GM12891 (cell line): ENCODE measurements at places on chromosomes 13 and 19.

DNA sequence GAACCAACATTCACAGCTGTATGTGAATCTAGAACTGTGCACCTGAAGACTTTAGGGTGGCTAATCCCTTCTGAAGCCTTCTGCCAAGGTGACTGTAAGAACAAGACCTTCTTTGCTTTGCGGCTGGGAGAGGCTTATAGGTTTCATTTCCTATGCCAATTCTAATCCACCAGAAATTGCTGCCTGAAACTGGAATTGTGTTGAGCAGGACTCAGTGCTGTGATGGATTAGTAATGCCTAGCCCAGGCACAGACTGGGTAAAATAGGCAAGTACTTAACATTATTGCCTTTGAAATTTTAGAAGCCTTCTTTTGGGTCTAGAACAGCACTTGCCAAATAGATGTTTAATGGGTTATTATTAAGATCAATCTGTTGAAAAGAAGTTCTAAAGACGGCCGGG lies 11.5 kb downstream of the SLC25A23 start:
- no peak for DNase-seq

DNA sequence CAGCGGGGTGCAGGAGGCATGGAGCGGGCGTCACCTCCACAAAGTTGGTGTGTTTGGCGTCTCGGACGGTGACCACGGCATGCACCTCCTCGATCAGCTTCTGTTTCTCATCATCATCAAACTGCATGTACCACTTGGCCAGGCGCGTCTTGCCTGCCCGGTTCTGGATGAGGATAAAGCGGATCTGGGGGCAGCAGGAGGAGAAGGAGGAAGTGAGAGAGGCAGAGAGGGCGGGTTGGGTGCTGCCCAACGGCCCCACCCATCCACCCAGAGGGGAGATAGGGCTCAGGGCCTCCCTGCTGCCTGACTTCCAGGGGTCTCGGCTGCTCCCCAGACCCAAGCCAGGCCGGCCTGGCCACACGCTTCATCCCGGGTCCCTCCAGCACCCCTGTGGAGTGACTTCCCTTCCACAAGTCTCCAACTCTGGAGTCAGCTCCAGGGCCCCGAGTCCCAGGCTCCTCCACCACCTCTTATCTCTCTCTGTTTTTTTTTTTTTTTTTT lies 4.6 kb downstream of the AP2S1 start:
- no peak for DNase-seq

- DNase-seq = no peak
Observed at GRCh38 chr19:5667751-5668271, 12.5 kb downstream of the MICOS13 start.

DNA sequence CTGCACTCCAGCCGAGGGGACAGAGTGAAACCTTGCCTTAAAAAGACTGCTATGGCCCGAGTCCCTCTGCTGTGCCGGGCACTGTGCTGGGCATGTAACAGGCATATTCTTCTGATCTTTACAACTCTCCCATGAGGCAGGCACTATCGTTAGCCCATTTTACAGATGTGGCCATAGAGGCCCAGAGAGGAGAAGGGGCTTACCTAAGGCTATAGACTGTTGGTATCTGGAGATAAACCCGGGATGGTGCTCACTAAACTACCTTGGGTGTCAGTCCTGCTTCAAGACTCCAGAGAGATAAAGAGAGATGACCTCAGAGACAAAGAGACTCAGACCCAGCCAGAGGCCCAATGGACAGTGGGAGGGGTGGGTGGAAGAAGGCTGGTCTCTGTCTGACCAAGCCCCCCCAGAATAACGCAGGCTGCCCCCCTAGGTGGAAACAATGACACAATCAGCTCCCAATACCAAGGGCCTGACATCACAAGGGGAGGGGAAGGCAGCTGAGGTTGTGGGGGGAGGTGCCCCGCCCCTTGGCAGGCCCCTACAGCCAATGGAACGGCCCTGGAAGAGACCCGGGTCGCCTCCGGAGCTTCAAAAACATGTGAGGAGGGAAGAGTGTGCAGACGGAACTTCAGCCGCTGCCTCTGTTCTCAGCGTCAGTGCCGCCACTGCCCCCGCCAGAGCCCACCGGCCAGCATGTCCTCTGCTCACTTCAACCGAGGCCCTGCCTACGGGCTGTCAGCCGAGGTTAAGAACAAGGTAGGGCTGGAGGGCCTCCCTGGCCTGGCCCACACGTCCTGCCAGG lies at the start of gene CNN1:
Gene CNN1, plus strand, starts transcription at position 620 of the 805 bp plus-strand sequence. Its CDS starts 77 bp downstream, at position 697.
- DNase-seq = no peak

DNA sequence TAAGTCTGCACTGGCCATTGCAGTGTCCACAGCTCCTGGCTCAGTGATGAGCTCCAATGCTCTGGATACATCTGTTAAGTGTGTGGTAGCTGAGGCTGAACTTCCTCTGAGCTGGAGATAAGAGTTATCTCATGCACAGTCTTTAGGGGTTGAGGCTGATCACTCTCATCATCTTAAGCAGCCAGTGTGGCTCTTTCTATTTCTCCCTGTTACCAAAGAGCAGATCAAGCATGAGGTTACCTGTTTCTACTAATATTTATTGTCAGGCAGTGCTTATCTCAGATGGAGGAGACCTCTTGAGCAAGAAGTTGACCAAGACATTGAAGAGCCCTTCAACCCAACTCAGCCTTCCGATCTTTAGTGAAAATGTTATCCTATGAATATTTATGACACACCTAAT lies 6.6 kb upstream of the OR10H2 start:
- DNase-seq = no peak

- DNase-seq = no peak
Observed at GRCh38 chr13:110465696-110466095, 95.8 kb downstream of the RAB20 start.
